ENCODE measurements at places on chromosomes 12 and 14. TPM values are rescaled to one million over a fixed set of nuclear protein-coding genes. Genes with fewer than 3 reads are reported as not detected.
A peak's percentile ranks its signal among the peaks of the same experiment; 100 is the strongest.

KITLG gene
- total RNA-seq: 0.09 TPM

MYO1A gene
- total RNA-seq: 1.7 TPM

DNA sequence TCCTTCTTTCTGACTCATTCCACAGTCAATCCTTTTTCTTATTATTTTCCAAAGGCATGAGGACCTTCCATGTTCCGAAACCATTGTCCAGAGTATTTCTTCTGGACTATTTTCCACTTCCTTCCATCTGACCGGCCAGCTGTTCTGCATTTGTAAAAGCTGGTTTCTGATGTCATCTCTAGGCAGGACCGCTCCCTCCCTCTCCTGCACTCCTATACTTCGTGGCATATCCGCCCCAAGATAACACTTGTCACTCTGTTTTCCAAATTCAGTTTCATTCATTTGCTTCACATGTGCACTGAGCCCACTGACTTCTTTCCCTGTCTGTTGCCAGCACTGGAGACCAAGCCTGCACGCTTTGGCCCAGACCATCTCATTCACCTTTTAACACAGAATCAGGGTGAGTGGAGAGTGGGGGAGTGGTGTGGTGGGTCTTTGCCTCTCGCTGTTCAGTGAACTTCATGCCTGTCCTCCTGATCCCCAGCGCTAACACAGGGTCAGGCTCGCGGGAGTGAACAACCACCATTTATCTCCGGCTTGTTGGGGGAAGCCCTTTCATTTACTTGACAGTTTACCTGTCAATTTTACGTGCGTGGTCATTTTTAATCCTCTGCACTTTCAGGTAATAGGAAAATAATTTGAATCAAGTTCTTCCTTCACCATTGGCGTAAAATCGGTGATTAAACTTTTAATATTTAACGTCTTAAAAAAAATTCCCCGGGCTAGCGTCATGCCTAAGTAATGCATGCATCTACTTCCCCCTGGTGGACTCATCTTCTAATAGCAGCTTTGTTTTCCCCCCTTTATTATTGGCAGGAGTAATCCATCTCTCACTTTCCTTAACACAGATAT lies 52.5 kb downstream of the C12orf75 start:
- peak; percentile 80 for DNase-seq

DNA sequence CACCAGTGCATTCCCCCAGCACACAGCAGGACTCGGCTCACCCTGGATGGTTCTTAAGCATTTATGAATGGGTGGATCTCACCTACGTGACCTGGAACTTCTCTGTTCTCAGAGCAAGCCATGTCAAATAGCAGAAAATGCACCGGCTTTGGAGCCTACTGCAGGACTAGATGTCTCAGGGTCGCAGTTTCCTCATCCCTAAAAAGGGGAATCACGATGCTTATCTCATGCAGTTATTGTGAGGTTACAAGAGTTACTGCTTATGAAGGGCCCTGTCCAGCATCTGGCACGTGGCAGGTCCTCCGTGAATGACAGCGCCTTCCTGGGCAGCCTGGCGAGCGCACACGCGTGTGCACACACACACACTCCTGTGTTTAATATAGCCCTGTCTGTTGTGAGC lies 128.5 kb downstream of the ETV6 start:
- no peak for DNase-seq
